ENCODE measurements at places on chromosomes 2 and 18.

DNA sequence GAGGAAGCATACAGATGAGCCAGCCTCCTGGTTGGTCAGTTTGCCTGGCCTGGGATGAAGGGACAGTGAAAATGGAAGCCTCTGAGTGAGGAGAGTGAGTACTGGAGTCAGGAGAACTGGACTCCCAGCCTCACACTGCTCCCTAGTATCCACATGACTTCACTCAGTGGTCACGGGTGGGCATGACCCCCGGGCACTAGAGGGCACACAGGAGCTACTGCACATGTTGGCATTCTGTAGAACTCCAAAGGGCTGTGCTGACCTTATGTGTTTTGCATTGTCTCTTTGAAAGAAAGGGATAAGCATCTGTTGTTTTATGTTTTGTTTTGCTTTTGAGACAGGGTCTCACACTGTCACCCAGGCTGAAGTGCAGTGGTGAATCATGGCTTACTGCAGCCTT, 23.7 kb downstream of the NCAPH start:
- peak; percentile 29 for DNase-seq

DNA sequence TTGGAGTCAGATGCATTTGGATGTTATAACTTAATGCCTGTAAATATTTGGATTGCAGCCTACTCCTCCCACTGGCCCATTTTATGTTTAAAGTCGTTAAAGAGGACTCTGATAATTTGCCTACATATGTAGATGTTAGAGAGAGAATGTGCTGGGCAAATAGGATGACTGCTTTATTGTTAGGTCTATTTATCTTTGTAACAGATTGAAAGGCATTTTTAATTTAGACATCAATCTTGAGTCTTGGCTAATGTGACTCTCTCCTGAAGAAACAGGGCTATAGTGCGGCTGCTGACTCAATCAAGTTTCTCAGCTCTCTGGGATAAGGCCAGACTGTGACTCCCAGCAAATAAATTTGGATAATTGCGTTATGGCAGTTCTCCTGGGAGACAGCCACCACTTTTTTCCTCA, 1101.4 kb downstream of the CBLN2 start:
- no peak for DNase-seq

GRCh38 chr18:76167845-76168621, 327.0 kb downstream of the ZNF516 start:
- DNase-seq, result no peak

GRCh38 chr2:47907039-47907781, 912 bp upstream of the FBXO11 start:
- DNase-seq, result peak; percentile 43

- DNase-seq, result no peak
Measured at GRCh38 chr2:201258666-201259615, 1.4 kb upstream of the CASP8 start.

DNA sequence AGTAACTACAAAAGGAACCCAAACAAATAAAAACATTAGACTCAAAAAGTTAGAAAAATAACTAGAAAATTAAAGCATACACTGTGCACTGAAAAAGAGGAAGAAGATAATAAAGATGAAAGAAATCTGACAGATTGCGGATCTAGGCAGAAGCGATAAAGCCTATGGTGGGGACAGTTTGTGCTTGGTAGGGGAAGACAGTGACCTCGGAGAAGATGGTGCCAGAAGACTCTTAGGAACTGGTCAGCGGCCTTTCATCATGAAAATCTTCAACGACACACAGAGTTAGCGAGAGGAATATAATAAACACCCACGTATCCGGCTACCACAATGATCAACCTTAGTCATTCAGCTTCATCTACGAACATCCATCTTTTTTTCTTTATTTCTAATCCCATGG, 180.5 kb downstream of the HDAC4 start:
- no peak for DNase-seq

DNA sequence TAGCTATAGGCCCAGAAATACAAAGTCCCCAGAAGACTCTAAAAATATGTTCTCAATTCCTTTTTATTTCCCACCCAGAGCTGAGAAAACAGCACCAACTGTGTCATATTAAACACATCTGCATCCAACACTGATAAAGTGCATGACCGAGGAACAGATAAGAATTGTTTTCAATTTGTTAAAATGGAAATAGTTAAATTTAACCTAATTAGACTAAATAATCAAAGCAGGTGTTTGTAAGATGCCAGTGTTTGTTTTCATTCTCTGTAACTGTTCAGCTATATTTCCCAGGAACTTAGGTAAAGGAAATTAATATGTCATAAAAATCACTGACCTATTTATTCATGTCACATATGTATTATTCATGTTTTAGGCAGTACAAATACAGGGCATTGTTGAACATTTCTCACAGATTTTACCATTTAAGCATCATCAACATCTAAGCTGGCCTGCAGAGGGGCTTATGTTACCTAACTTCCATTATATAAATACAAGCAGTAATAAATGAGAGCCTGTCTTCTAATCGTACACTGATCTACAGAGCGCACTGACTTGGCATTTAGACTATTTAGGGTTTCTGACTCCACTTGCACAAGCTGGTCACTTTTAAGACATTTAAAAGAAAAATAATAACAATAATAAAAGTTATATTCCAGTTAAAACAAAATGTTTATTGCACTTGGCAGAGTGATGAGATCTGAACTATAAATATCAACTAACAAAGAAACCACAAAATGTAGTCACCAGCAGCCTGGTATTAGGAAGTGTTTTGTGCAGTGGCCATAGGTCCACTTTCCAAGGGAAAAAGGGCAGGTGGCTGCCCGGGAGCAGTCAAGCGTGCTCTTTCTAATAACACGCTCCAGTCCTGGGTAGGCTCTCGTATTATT, 86.6 kb upstream of the ZFP36L2 start:
- DNase-seq, result no peak

DNA sequence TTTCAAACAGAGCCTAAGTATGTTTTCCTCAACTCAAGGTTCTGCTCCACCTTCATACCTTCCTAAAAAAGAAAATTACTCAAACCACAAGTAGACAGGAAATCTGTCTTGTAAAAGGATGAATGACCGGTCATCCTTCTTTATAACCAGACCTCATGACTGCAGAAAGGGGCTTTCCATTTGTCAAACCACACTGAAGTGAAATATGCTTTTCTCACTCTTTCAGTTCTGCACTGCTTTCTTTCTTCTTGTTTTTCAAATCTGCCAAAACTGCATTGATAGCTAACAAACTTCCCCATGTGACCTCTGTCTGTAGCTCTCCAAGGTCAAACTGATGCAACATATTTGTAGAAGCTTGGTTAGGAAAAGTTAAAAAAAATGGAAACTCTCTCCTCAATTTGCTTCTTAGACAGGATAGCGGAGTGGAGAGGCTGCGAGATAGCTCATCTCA, 308.9 kb upstream of the CCDC68 start:
- no peak for DNase-seq

DNA sequence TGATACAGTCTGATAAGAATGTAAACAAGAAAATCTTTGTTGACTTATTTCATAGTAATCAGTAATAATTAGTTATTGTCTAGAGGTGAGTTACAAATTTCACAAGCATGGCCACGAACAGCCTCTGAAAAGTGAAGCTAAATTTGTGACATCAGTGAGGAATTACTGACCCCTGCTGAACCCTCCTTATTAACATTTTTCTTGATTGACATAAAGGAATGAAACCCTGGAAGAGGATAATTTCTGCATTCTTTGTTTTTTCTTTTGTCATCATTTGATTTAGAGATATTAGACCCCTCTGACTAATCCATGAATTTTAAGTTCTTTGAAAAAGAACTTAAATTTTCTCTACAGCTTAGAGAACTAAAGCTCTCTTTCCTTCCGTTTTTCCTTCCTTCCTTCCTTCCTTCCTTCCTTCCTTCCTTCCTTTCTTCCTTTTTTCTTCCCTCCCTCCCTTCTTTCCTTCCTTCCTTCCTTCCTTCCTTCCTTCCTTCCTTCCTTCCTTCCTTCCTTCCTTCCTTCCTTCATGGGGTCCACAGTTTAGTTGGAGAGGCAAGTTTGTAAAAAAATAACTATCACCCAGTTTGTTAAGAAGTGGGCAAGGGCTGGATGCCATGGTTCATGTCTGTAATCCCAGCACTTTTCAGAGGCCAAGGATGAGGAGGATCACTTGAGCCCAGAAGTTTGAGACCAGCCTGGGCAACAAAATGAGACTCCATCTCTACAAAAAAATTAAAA, 387.0 kb downstream of the MTX2 start:
- no peak for DNase-seq

GRCh38 chr2:60974652-60975051, 42.9 kb upstream of the PEX13 start:
- DNase-seq, result no peak

DNA sequence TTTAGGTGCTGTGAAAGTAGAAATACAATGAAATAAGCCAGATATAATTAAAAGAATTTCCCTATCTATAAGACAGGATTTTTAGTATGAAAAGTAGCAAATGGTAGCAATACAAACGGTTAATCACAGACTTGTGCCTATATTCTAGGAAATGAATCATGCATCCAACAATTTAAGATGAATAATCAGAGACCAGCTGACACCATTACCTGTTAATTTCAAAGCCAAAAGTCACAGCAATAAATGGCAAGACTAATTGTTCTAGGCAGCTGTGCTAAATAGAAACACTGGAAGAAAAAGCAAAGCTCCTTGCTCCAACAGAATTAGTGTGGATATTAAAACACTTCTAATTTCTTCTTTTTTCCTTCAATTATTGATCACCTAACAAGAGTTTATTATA, 35.1 kb upstream of the MPP4 start:
- DNase-seq, result no peak

GRCh38 chr2:98480598-98480997, 35.9 kb downstream of the INPP4A start:
- no peak for DNase-seq

DNA sequence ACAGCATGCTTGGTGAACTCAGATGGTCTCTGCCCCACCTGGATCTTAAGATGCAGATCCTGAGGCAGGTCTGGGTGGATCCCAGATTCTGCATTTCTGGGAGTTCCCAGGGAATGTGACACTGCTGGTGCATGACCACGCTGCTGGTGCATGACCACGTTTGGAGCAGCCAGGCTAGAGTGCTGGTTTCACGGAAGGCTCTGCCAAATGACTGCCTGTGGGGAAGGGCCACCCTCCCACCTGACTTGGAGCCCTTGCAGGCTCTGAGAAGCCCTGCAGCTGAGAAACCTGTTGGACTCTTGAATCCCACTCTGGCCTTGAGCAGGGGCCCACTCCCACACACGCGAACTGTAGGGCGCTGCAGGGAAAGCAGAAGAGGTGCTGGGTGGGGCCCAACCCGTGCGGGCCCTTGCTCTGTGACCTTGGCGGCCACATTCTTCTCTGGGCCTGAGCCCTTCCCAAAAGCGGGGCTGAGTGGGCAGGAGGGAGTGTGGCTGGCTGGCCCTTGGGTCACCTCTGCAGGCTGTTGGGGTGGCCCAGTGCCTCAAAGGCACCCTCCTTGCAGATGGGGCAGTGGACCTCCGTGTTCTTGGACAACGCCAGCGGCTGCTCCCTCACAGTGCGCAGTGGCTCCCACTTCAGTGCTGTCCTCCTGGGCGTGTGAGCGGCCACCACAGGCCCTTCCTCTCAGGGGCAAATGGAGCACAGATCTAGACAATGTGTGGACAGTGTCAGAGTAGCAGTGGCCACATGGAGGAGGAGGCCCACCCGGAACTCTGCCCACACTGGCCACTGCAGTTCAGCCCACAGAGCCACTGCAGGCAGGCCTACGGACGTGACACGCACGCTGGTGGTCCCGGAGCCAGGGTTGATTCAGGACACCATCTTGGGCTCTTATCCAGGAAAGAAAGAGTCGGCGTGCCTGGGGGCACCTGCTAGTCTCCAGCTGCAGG, 7.9 kb downstream of the ERFE start:
- no peak for DNase-seq

GRCh38 chr18:13868501-13869271, 44.7 kb downstream of the MC5R start:
- DNase-seq, result no peak

DNA sequence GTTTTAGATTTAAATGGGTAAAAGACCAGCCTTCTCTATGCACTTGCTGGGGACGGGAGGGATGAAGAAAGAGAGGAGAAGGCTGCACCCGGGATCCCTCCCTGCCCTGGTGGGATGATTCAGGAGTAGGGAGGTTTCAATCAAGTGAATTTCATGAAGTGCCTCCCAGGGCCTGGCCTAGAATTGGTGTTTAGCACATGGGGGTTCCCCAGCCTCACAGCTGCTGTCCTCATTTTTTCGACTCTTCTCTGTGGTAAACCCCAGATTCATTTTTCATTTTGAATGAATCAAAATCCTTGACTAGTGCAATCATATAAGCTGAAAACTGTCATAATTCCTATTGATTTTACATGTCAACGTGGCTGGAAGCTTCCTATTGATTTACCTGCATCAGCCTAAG, 81.1 kb downstream of the LPIN1 start:
- DNase-seq, result peak; percentile 37

- no peak for DNase-seq
Measured at GRCh38 chr2:232132181-232132580, 170.7 kb downstream of the DIS3L2 start.

GRCh38 chr2:83899271-83899670, 559.8 kb downstream of the SUCLG1 start:
- no peak for DNase-seq

DNA sequence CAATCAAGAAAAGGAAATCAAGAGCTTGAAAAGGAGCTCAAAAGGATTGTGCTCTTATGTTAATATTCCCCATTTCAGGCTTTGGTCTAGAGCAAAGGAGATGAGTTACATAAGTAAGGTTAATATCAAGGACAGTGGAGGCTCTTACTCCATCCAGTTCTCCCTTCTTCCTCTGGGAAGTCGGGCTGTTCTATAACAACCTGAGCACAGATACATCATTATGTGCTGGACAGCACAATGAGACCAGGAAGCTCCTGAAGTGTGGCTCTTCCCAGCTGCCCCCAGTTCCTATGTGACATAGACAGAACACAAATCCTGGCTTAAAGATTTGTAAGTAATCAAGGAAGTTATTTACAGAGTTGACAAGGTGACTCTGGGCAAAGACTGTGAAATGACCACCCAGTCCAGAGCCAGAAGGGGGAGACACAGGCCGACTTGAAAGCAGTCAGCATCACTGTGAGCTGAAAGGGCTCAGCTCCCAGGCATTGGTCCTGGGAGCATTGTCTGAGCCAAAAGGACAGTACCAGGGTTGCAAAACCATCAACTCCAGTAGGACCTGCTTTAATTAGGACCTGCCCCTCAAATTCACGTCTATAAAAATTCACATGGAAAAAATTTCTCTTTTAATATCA, 917.6 kb upstream of the ACVR2A start:
- peak; percentile 3 for DNase-seq

DNA sequence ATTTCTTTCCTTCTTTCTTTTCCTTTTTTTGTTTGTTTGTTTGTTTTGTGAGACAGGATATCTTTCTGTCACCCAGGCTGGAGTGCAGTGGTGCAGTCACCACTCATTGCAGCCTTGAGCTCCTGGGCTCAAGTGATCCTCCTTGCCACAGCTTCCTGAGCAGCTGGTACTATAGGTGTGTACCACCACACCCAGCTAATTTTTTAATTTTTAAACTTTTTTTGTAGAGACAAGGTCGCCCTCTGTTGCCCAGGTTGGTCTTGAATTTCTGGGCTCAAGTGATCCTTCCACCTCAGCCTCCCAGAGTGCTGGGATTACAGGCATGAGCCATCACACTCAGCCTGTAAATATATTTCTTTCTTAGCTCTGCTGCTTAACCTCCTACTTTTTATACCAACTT, 83.4 kb upstream of the CYP20A1 start:
- no peak for DNase-seq

GRCh38 chr2:67234440-67234839, 162.7 kb upstream of the ETAA1 start:
- DNase-seq, result no peak

GRCh38 chr2:123870881-123871276, 154.2 kb upstream of the CNTNAP5 start:
- DNase-seq, result no peak

Measured in activated naive CD4-positive, alpha-beta T cell treated with Interleukin-2 at 50 U/mL for 16 hours (primary cell).